ENCODE measurements at places on chromosomes 1 and 21.

DNA sequence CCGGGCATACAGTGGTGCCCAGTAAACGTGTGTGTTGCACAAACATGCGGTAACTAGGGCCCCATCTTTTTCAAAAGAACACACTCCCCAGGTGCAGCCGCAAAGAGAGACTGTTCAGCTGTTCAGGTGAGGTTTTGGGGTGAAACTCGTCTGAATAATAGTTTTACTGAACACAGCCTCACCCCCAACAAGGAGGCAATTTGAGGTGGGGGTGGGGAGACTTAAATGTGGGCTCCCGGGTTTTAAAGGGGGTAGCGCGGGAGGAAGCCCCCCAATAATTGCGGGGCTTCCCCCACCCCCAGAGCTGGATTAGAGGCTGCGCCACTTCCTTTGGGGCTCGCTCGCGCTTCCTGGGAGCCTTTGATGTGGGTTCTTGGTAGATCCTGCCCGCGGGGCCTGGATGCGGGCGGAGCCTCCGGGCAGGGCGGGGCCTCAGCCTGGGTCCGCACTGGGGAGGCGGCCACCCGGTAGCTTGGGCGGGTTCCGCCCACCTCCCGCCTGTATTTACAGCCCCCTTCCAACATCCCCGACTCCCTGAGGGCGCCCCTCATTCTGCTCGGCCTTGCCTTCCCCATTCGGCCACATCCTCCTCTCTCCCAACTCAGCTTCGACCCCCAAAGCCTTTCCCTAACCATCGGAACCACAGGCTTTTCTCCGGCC, 6.4 kb upstream of the EPHA2 start:
- DNase-seq, result no peak

DNA sequence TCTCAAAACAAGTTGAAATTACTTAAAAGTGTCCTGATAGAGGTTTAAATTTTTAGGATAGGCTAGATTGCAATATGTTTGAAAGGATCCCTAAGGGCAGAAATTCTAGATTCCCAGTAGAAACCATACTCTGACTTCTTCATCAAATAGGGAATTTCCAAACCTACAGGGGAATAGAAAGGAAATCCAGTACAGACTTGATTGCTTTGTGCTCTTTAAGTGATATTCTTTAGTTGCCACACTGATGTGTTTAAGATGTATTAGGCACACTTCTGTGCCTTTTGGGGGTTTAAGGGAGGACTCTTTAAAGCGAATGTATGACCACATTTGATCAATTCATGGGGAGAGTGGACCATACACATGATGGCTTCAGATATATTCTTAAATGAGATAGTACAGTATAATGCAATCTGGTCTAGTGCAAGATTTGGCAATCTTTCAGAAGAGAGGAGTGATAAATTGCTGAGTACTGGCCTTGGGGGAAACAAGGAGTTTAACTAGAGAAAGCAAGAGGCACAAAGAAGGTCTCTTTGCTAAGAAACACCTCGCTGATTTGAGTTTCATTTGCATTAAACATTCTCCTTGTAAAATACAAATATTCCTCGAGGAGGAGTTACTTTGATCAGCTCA, 268.8 kb upstream of the NR5A2 start:
- DNase-seq, result no peak

- DNase-seq, result no peak
These were observed 70.3 kb downstream of the PIK3CD start for GRCh38 chr1:9721606-9722377.

DNA sequence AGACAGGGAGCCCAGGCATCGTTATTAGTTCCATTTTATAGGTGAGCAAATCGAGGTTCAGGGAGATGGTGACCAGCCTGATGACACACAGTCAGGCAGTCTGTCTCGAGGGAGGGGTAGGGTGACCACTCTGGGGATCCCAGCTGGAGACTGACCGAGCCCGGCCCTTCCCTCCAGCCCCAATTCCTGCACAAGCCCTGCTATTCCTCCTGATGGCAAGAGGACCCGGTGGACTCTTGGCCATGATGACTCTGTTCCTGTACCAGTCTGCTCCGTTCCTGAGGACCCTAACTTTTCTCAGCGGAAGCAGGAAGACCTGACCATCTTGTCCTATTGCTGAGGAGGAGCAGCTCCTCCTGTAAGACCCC, 391 bp downstream of the AGT start:
- DNase-seq, result no peak

- DNase-seq, result no peak
These were observed 62.3 kb upstream of the RCC1 start for GRCh38 chr1:28443550-28443949.

DNA sequence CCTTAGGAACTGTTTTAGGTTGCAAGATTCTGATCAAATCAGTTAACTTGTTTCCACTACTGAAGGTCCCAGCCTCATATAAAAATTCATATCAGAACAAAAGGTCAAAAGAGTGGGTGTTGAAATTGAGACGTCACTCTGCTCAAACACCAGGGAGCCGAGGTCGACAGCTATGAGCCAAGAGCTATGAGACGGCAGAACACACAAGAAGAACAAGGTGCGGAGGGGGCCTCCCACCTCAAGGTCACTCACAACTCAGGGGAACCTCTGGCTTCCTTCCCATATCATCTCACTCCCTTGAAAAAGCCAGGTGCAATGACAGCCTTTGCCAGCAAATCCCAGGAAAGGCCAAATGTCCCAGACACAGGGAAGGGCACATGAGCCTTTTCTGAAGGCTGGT, 749 bp downstream of the SEC16B start:
- DNase-seq, result no peak

- DNase-seq, result no peak
These were observed 137.5 kb downstream of the CENPF start for GRCh38 chr1:214740471-214740870.

GRCh38 chr1:242847390-242847993, 323.0 kb upstream of the PLD5 start:
- DNase-seq, result peak; percentile 25

- no peak for DNase-seq
These were observed 104.8 kb upstream of the DPT start for GRCh38 chr1:168833801-168834224.

DNA sequence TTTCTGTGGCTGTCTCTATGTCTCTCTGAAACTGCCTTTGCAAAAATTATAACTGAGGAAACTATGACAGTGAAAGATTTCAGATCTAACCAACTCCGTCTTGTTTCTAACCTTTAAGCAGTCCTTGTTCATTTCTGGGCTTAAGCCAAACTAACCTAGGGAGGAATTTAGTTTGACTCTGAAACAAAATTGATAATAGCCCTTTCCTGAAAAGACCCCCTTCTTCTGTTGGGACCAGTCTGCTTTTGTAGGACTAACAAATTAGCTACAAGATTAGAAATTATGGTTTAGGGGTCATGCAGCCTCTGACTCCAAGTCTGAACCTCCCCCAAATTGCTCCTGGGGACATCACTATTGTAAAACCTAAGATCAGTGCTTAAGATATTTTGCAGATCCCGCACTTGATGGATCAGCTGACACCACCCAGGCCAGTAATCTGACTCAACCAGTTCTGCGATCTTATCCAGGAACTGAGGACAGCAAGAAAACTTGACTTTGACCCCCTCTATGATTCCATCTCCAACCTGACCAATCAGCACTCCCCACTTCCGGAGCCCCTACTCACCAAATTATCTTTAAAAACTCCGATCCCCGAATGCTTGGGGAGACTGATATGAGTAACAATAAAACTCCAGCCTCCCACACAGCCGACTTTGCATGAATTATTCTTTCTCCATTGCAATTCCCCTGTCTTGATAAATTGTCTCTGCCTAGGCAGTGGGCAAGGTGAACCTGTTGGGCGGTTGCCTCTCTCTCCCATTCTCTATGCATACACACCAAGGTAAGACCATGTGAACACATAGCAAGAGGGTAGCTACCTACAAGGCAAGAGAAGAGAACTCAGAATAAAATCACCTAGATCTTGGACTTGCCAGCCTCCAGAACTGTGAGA, 11.1 kb upstream of the TRIM63 start:
- DNase-seq, result no peak

GRCh38 chr21:31460980-31461379, 116.9 kb upstream of the TIAM1 start:
- DNase-seq, result no peak

GRCh38 chr1:38860454-38860795, 853 bp upstream of the RRAGC start:
- DNase-seq, result no peak

DNA sequence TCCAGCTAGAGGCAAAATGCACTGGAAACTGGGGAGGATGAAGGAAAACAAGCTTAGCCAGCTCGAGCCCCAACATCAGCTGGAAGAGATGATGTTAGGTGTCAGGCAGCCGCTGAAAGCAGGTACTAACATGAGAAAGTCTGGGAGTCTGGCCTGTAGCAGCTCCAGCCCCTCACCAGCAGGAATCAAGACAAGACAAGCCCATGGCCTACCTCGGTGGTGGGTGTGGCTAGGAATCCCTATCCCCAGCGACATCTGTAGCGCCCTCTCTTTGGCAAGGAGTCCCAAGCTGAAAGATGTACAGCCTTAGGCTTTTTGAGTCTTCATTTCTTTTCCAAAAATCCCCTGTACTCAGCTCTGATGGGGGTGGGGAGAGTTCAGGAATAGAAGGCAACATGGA, 2.6 kb downstream of the DLGAP3 start:
- DNase-seq, result no peak

- DNase-seq, result no peak
These were observed 359.4 kb upstream of the ADAMTS5 start for GRCh38 chr21:27326301-27326700.

DNA sequence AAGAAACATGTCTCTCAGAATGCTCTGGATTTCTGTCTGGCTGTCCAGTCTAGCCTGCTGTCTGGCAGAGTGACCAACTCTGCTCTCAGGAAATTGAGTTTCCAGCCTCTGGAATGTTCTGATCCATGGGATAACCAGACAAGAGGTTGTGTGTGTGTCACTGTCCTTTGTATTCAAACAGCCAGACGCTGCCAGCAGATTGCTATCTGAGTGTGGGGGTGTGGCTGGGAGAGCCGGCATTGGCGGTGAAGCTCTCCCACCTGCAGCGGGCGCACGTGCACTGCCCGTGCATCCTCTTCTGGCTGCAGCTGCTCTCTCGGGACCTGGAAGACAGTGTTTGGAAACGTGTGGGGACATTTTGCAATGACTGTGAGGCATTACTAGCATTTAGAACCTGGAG, 26.1 kb downstream of the PKP1 start:
- peak; percentile 30 for DNase-seq

- DNase-seq, result no peak
These were observed 353.5 kb upstream of the B3GALT2 start for GRCh38 chr1:193539731-193540459.

GRCh38 chr1:206962272-206962671, 8.0 kb downstream of the FCAMR start:
- DNase-seq, result peak; percentile 56

DNA sequence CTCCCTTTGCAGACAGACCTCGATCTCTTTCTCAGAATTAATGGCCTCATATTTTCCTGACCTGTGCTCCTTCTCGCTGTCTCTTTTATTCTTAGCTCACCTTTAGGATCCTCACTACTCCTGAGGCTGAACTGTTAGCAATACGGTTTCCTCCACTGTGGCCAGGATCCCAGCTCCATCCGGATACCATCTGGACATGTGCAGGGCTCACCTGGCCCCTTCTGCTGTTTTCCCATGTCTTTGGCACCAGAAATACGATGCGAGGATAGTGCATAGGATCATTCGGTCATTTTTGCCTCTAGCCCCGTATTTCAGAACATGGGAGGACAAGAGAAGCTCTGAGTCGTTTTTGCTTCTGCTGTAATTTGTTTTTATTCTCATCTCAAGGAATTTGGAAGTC, 108.5 kb upstream of the KIF26B start:
- no peak for DNase-seq

DNA sequence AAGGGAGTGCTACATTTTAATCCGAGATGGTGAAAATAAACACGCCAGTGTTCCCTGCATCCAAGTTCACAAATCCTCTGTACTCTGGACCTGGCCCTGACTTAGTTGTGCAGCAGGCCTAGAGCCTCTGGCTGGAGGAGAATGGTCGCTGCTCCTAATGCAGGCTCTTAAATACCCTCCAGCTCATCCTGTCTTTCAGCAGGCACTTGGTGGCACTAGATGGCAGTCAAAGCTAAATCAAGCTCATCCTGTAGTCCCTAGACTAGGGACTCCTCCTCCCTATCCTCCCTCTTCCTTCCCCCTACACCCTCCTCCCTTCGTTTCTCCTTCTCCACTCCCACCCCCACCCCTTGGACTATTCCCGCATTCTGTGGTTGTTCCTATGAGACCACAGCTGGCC, 41.6 kb upstream of the MTR start:
- peak; percentile 28 for DNase-seq

- no peak for DNase-seq
These were observed 140.0 kb upstream of the GRIK3 start for GRCh38 chr1:37174341-37174740.

- DNase-seq, result no peak
These were observed 58.4 kb downstream of the PLEKHA6 start for GRCh38 chr1:204301171-204301957.

GRCh38 chr1:92411511-92411910, 75.2 kb downstream of the GFI1 start:
- DNase-seq, result no peak

- no peak for DNase-seq
These were observed 145.2 kb downstream of the NTMT2 start for GRCh38 chr1:170290991-170291390.

DNA sequence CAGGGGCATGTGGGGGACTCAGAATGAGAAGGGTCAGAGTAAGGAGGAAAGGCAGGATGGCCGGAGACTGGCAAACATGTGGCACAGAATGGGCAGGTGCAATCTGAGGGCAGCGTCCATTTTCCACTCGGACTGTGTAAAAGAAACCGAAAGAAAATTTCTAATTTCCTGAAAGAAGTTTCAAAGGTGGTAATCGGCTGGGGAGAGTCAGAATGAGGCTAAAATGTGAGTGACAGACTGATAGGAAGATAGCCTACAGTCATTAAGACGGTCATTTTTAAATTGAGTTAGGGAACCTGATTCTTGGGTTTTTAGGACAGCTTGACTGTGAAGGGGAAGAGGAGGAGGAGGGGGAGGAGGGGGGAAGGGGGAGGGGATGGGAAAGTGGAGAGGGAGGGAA, 23.6 kb downstream of the COA6 start:
- no peak for DNase-seq

GRCh38 chr1:7572654-7573152, 198.4 kb upstream of the VAMP3 start:
- DNase-seq, result no peak

GRCh38 chr1:8560611-8561544, 243.0 kb downstream of the SLC45A1 start:
- DNase-seq, result peak; percentile 56
